ENCODE measurements at places on chromosomes 12 and 14.

GRCh38 chr14:89504602-89505313 lies 87.7 kb upstream of the FOXN3 start:
- no peak for DNase-seq

DNA sequence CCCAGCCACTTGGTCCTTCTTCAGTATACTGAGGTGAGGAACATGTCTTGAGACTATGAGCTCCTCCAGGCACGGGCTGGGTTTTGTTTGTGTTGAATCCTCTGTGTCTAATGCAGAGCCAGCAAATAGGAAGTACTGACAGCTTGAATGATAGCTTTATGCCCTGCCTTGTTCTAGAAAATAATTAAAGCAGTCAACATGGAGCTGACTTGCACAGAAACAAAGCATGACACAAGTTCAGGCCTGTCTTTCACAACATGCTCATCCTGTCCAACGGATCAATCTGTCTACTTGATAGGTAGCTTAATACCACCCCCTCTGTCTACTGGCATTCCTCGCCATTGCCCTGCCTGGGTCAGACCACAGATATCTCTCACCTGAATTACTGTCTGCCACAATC lies 140.9 kb downstream of the ESRRB start:
- no peak for DNase-seq

GRCh38 chr12:68428724-68429501 lies 96.8 kb upstream of the MDM1 start:
- no peak for DNase-seq

DNA sequence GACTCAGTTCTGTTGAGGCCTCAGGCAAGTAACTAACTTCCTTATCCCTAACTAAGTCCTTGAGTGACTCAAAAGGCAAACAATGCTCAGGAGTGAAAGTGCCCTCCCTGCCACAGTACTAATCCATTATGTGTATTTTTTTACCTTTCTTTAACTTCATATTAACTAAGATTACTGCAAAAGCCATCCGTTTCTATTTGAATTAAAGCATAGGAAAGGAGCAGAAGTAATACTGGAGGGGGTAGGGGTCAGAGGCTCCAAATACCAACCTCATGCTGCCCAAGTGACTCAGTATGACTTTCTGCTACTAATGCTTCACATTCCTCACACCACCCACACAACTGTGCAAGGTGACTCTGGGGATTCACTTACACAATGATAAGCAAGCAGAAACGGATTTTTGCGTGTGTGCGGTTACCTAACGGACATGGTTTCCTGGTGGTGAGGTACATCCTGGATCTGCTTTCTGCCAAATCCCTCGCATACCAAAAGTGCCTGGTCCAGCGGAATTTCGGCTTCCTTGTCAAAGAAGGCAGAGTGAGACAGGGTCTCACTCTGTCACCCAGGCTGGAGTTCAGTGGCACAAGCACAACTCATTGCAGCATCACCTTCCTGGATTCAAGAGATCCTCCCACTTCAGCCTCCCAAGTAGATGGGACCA lies 25.1 kb downstream of the MOK start:
- DNase-seq, result no peak

DNA sequence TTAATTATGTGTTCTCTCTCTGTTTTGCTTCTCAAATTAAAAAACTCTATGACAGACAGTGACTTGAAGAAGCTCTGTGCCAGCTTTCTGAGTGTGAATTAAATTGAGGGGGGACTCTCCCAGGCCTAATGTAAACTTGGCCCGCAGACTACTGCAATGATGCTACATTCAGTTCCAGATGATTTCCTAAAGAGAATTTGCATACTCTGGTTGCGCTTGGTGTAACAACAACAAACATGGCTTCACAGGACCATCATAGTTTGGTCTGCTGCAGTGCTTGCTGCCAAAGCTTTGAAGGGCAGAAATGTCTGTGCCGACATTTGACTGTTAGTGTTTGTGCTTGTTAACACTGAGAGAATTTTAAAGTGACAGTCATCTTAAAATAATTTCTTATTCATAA lies 25.0 kb downstream of the CFAP54 start:
- no peak for DNase-seq

- no peak for DNase-seq
Observed at GRCh38 chr14:103361867-103362266, 23.3 kb upstream of the MARK3 start.

All from suprapubic skin (tissue), 4 donors.